NCI-H1417 treated with DMSO at 0.1 percent for 48 hours (cell line): ENCODE measurements at places on chromosomes 7 and 10.

DNA sequence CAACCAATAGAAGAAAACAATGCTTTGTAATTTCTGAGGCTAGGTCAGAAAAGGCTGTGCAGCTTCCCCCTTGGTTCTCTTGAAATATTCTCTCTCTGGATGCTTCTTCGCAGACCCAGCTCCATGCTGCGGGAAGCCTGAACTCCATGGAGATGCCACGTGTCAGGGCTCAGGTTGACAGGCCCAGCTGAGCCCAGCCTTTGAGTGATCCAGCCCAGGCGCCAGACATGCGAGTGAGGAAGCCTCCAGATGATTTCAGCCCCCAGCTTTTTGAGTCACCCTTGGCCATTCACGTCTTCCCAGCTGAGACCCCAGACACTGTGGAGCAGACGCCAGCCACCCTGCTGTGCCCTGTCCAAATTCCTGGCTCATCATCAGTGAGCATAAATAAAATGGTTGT lies 378.4 kb upstream of the NRP1 start:
- DNase-seq = no peak

DNA sequence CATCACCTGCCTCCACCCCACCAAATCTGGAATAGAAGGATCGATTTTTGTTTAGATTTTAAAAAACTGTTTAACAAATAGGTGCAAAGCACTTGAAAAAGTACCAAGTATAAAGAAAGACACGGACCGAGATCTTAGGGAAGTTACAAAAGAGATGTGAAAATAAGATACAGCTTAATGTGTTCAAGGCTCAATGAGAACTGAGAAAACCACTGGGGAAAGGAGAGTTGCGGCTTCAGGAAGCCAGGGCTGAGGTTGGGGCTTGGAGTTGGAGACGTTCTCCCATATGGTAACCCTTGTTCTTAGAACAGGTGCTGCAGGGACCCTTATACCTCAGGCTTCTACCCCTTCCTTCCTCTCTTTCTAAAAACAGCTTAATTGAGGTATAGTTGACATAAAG lies 140.2 kb downstream of the FANK1 start:
- DNase-seq = no peak

DNA sequence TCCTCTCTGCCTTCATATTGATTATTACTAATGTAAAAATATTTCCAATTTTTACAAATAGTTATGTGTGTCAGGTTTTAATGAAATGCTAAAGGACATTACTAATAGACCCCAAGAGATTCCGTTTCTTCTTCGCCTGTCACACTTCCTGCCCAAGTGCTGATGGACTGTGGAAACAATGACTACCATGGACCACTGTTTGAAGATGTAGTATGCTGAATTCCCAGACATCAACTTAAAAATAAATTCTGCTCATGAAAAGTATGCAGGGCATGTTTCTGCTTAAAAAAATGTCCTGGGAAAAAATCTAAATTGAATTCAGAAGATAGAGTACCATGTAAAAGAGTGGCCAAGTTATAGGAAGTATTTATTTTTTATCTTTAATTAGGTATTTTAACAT lies 52.1 kb downstream of the ST7 start:
- no peak for DNase-seq

- no peak for DNase-seq
Observed at GRCh38 chr10:62681211-62681940, 123.1 kb upstream of the ADO start.

DNA sequence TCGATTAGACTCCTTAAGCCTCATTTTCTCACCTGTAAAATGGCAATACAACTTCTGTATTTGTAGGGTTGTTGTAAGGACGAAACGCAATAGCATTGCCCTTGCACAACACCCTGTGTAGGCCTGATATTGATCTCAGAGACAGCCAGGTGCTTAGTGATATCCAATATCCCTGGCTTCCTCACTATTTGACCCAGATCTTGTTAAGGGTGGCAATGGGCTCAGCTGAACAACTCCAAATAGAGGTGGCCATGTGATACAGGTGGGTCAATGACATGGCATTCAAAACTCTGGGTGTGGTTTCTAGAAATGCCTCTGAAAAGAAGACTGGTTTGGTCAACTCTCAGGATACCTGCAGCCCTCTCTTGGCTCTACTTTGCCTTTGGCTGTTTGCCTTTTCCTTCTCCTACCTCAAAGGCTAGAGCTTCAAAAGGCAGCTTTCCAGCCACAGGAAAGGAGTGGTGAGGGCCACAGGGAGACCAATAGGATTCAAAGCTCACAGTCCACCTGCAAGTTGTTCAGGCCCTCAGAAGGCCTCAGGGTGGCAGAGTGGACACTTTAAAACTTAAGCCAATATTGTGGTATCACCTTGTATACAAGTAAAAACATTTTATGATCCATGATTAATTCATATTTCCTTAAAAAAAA lies 14.9 kb upstream of the GATAD1 start:
- no peak for DNase-seq

GRCh38 chr7:2220506-2220905 lies 12.2 kb downstream of the MAD1L1 start:
- no peak for DNase-seq

GRCh38 chr10:48779546-48780152 lies 95.0 kb downstream of the WDFY4 start:
- DNase-seq = no peak
